ENCODE measurements at places on chromosomes 7 and 10.

DNA sequence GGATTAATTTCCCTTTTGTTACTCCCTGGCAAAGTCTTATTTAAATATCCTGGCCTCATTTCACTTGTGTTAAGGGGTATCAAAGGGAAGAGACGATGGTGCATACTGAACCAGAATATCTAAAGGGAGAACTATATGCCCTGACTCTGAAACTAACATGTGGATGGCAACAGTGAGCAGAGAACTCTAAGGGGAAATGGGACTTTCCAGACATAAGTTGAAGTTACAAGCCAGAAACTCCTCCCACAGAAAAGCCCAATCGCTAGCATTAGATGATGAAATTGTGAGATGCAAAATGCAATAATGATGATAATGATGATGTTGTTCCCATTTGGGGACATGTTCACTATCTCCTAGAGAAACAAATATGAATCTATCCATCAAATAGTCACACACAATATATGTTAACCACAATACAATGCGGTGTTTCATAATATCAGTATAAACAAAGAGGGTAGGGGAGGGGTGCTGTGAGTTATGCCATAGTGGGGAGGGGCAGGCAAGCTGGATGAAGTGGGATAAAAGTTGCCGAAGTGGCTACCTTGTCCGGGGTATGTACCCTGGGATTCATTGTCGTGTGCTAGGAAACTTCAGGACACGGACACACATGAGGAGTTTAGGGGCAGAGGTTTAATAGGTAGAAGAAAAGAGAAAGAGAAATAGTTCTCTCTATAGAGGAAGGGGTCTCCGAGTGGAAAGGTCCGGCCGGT, 37.1 kb downstream of the TMEM229A start:
- H3K27ac ChIP-seq, result no peak overlapping the region
- no peaks in the 10 kb centered on the region for H3K27me3 ChIP-seq
- no peaks in the 10 kb centered on the region for H3K4me1 ChIP-seq
- no peak overlapping the region for H3K4me3 ChIP-seq
- no peaks in the 10 kb centered on the region for H3K36me3 ChIP-seq
- no peak for DNase-seq

- no peaks in the 10 kb centered on the region for H3K36me3 ChIP-seq
- H3K4me1 ChIP-seq, result peaks cover 5% of the 10 kb centered on the region
- H3K4me3 ChIP-seq, result no peak overlapping the region
- H3K27ac ChIP-seq, result no peak overlapping the region
These were observed 191.5 kb downstream of the MGMT start for GRCh38 chr10:129658376-129659072.

DNA sequence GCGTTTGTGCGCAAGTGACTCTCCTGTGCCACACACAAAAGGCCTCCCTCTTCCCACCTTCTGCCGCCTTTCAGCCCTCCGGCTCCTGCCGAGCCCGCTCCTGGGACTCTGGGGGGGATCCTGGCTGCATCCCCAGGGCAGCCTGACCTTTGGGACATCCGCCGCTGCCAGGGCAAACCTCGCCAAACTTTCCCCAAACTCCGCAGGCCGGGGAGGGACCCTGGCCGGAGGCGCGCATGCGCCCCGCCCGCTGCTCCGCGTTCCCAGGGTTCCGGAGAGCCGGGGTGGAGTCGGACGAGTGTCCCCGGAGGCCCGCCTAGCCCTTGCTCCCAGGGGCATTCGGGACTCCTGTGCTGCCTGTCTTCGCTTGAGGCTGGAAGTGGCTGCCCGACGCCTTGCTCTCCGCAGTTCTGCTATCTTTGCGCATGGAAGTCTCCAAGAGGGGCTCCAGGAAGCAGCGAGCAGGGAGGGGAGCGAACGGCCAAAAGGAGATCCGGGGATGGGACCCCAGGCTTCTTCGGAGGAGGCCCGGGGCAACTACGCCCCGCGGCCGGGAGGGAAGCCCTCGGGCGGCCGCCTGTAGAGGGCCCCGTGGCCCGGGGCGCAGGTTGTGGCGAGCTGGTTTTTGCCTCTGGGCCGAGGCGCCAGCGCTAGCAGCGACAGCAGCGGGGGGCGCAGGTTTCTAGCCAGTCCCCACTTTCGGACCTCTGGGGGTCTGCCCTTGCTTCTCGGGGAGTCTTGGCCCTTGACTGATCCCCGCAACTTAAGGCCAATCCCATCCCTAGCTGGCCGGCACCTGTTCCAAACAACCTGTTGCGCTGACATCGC, 7.0 kb downstream of the PTF1A start:
- DNase-seq, result no peak
- H3K27me3 ChIP-seq, result peaks cover 43% of the 10 kb centered on the region
- no peak overlapping the region for H3K27ac ChIP-seq
- H3K4me3 ChIP-seq, result no peak overlapping the region
- H3K36me3 ChIP-seq, result no peaks in the 10 kb centered on the region
- no peaks in the 10 kb centered on the region for H3K4me1 ChIP-seq

DNA sequence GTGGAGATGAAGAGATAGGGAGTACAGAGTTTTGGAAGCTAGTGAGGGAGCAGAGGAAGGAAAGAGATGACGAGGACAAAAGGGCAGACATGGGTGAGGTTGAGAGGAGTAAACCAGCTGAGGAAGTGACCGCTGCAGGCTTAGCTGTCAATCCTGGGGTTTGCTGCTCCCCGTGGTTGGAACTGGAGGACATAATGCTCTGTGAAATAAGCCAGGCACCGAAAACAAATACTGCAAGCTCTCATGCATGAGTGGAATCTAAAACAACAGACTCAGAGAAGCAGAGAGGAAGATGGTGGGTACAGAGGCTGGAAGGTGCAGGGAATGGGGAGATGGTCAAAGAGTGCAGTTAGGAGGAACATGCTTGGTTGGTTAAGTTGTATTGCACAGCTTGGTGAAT, 482.2 kb upstream of the C7orf33 start:
- no peak for DNase-seq
- no peaks in the 10 kb centered on the region for H3K36me3 ChIP-seq
- H3K4me1 ChIP-seq, result no peaks in the 10 kb centered on the region
- no peak overlapping the region for H3K4me3 ChIP-seq
- H3K27me3 ChIP-seq, result no peaks in the 10 kb centered on the region
- H3K27ac ChIP-seq, result no peak overlapping the region

DNA sequence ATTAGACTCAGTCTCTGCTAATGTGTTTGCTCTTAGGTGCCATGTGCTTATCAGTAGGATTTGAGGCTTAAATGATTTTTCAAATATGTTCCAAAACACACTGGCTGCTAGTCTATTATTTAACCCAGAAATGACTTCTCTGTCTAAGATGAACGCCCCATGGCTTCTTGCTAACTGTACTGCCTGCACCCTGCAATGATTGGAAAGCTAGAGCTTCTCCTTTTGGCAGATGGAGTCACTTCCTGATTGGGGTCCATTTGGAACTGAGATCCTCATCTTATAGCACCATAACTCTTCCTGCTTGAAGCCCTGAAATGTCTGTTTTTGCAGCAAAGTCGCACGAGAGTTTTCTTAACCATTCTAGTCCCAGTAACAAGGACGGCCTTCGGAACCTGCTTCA, 186.5 kb upstream of the ADO start:
- no peaks in the 10 kb centered on the region for H3K36me3 ChIP-seq
- H3K4me3 ChIP-seq, result no peak overlapping the region
- no peaks in the 10 kb centered on the region for H3K27me3 ChIP-seq
- H3K27ac ChIP-seq, result no peak overlapping the region
- no peak for DNase-seq
- H3K4me1 ChIP-seq, result peaks cover 38% of the 10 kb centered on the region

DNA sequence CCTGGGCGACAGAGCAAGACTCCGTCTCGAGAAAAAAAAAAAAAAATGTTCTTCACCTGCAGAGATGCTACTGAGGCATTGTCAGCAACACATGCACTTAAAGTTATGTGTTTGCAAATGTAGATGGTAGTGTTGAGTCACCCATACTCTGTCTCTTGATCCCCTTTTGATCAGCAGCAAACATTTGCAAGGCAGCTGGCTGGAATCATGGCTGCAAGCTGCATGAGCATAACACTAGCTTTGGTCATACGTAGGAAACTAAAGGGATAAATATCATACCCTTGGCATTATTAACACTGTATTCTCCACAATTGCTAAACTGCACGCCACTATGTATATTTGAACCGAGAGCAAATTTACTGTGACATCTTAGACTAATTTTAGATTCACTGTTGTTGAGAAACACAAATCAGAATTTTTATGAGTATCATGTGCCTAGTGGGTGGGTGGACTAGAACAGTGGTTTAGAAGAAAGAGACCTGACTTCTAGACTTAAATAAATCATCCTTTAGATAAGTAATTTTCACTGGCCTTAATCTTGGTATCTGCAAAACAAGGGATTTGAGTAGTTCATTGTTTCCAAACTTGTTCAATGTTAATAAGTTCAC, 229.3 kb upstream of the MEOX2 start:
- no peak overlapping the region for H3K27ac ChIP-seq
- no peak for DNase-seq
- H3K36me3 ChIP-seq, result no peaks in the 10 kb centered on the region
- H3K4me3 ChIP-seq, result no peak overlapping the region
- H3K4me1 ChIP-seq, result no peaks in the 10 kb centered on the region

- peaks cover 4% of the 10 kb centered on the region for H3K36me3 ChIP-seq
- no peak overlapping the region for H3K27ac ChIP-seq
- DNase-seq, result no peak
- no peaks in the 10 kb centered on the region for H3K4me1 ChIP-seq
These were observed 52.8 kb downstream of the LMBR1 start for GRCh38 chr7:156840134-156840533.

DNA sequence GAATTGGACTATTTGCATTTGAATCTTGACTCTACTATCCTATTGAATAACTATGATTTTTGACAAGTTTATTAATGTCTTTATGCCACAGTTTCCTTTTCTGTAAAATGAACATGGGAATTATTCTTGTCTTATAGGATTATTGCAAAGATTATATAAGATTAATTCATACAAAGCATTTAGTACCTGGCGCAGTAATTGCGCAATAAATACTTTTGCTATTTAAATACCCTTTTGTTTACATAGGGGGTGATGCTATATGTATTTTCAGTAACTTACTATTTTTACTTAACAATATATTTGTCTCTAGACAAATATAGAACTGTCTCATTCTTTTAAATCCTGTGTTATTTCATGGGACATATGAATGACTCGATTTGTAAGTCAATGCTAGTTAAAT, 5.3 kb downstream of the MINPP1 start:
- peaks cover 38% of the 10 kb centered on the region for H3K36me3 ChIP-seq
- H3K4me3 ChIP-seq, result no peak overlapping the region
- peaks cover 7% of the 10 kb centered on the region for H3K4me1 ChIP-seq
- no peaks in the 10 kb centered on the region for H3K27me3 ChIP-seq

GRCh38 chr10:98664329-98665042, 217.8 kb upstream of the HPS1 start:
- H3K27me3 ChIP-seq, result peaks cover 4% of the 10 kb centered on the region
- H3K36me3 ChIP-seq, result no peaks in the 10 kb centered on the region
- no peak overlapping the region for H3K27ac ChIP-seq
- no peaks in the 10 kb centered on the region for H3K4me1 ChIP-seq

GRCh38 chr10:34474009-34474376, 341.1 kb downstream of the PARD3 start:
- no peaks in the 10 kb centered on the region for H3K27me3 ChIP-seq
- H3K4me3 ChIP-seq, result no peak overlapping the region
- no peaks in the 10 kb centered on the region for H3K4me1 ChIP-seq

DNA sequence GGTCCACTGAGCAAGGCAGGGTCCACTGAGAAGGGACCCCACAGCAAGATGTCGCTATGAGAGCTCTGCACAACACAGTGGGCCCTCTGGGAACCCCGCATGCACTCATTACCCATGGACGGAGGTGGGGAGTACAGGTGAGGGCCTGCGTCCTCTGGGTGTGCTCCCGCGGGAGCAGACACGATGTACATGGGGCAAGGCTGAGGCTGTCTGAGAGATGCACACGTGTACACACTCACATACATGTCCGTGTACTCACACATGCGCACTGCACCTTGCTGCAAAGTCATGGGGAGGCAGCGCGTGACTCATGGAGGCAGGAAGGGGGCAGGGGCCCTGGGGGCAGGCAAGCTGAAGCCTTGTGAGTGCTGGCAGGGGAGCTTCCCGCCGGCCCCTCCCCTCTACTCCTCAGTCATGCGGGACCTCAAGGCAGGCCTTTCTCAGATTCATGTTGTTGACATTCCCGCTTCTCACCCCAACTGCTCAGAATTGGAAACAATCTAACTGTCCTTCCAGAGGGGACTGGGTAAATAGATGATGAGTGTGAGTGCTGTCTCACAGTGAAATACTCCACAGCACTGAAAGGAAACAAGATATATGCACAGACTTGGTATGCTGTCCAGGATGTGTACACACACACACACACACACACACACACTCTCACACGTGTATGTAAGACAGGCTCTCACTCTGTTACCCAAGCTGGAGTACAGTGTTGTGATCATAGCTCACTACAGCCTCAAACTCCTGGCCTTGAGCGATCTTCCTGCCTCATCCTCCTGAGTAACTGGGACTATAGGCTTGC, 40.0 kb downstream of the GOLGA7B start:
- H3K27ac ChIP-seq, result no peak overlapping the region
- no peak overlapping the region for H3K4me3 ChIP-seq
- DNase-seq, result no peak
- no peaks in the 10 kb centered on the region for H3K4me1 ChIP-seq
- peaks cover under 1% of the 10 kb centered on the region for H3K27me3 ChIP-seq

GRCh38 chr7:607938-608337, 88.3 kb upstream of the PDGFA start:
- no peaks in the 10 kb centered on the region for H3K36me3 ChIP-seq
- no peaks in the 10 kb centered on the region for H3K27me3 ChIP-seq
- H3K4me3 ChIP-seq, result no peak overlapping the region
- no peak for DNase-seq

GRCh38 chr7:137967143-137968018, 34.5 kb downstream of the CREB3L2 start:
- H3K36me3 ChIP-seq, result no peaks in the 10 kb centered on the region
- H3K27me3 ChIP-seq, result no peaks in the 10 kb centered on the region
- no peak overlapping the region for H3K27ac ChIP-seq
- no peak overlapping the region for H3K4me3 ChIP-seq

GRCh38 chr7:73893342-73894101, 32.6 kb downstream of the TMEM270 start:
- no peaks in the 10 kb centered on the region for H3K27me3 ChIP-seq
- no peak overlapping the region for H3K27ac ChIP-seq
- H3K4me1 ChIP-seq, result no peaks in the 10 kb centered on the region
- H3K36me3 ChIP-seq, result no peaks in the 10 kb centered on the region

GRCh38 chr7:119254742-119255141, 1018.2 kb upstream of the KCND2 start:
- no peak for DNase-seq
- H3K27ac ChIP-seq, result no peak overlapping the region
- no peaks in the 10 kb centered on the region for H3K4me1 ChIP-seq
- H3K36me3 ChIP-seq, result no peaks in the 10 kb centered on the region
- no peak overlapping the region for H3K4me3 ChIP-seq

GRCh38 chr7:27478084-27478483, 184.6 kb downstream of the HIBADH start:
- no peak overlapping the region for H3K4me3 ChIP-seq
- no peaks in the 10 kb centered on the region for H3K36me3 ChIP-seq
- H3K27me3 ChIP-seq, result no peaks in the 10 kb centered on the region
- no peaks in the 10 kb centered on the region for H3K4me1 ChIP-seq
- no peak overlapping the region for H3K27ac ChIP-seq

DNA sequence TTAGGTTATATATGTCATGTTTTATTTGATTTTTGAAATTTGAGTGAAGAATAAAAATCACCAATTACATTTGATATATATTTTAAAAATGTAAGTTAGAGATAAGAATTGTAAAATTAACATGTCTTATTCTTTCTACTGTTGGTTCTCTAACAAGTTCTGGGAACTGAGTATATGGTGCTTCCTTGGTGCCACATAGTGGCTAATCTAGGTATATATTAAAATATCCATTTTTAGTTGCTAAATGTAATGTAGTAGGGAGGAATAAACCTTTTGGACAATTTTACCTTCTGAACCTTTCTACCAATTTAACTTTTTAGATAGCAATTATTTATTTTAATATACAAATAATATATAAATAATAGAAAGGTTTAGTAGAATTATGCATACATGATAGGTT, 17.5 kb downstream of the CFAP69 start:
- no peaks in the 10 kb centered on the region for H3K27me3 ChIP-seq
- no peak overlapping the region for H3K27ac ChIP-seq
- H3K36me3 ChIP-seq, result no peaks in the 10 kb centered on the region
